Kidney (tissue), 22 donors: ENCODE measurements at places on chromosomes 13 and 19. TPM values are rescaled to one million over a fixed set of nuclear protein-coding genes. Genes with fewer than 3 reads are reported as not detected.

MCEMP1 gene
- 0.38 TPM for total RNA-seq

CD37 gene
- 35.7 TPM for total RNA-seq

GRCh38 chr19:30888937-30889336, 460.3 kb downstream of the TSHZ3 start:
- no peak for DNase-seq

GRCh38 chr19:48565090-48565489, 13.1 kb downstream of the SULT2B1 start:
- no peak for DNase-seq

ZNF699 gene
- 11.4 TPM for total RNA-seq

DNA sequence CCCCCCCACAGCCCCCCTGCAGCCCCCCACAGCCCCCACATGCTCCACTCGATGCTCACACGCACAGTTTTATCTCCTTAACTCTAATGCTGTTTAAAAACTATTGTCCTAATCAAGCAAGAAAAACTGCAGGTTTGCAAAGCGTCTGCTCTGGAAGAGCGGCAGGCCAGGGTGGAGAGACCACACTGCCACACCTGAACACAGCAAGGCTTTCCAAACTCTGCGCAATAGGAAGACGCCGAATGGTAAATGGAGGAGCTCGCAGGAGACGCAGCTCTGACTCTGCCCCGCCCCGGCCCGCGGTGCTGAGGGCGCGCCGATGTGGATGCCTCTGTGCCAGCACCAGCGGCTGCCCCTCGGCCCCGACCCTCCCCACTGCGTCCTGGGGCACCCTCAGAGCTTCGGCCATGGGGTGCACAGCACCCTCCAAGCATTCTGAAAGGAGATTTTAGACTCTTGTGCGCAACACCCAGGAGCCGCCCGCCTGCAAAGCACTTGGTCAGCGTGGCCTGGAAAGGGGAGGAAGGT, 32.4 kb downstream of the RASA3 start:
- DNase-seq = no peak
